ENCODE measurements at places on chromosomes 16 and 17.

- no peak for DNase-seq
These were observed 29.9 kb downstream of the NKD1 start for GRCh38 chr16:50578137-50578536.

DNA sequence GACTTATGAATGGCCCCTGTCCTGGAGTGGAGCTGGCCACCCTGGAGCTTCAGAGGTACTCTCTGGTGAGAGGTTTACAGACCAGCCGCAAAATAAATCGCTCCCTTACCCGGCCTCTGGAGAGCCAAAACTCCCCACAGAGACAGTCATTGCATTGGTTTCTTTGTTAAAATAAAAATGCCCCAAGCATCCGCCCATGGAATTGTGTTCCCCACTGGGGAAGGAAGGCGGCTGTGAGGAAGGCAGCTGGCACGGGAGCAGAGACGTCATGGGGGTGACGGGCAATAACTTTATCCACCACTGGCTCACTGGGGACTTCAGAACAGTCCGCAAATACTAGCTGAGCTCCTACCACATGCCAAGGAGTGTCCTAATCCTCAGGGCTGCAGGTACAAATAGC is 266.2 kb upstream of the FOXF1 start:
- no peak for DNase-seq

DNA sequence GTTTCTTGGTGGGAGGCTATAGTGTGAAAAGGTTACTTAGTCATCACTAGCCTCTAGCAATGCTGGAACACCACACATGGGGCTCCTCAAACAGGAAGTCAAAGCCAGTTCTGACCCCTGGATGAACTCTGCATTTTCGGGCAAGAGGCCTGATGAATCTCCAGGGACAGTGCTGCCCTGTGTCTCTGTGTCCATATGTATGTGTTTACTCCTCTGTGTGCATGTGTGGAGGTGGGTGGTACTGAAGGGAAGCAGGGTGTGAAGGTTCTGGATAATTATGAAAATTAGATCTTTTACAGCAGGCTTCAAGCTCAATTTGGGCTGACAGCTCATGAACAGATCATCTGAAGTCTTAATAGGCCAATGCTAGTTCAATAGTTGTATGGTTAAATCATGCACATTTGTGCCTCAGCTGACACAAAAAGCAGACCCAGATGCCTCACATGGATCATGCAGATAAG is 133.6 kb downstream of the SNX11 start:
- no peak for DNase-seq

DNA sequence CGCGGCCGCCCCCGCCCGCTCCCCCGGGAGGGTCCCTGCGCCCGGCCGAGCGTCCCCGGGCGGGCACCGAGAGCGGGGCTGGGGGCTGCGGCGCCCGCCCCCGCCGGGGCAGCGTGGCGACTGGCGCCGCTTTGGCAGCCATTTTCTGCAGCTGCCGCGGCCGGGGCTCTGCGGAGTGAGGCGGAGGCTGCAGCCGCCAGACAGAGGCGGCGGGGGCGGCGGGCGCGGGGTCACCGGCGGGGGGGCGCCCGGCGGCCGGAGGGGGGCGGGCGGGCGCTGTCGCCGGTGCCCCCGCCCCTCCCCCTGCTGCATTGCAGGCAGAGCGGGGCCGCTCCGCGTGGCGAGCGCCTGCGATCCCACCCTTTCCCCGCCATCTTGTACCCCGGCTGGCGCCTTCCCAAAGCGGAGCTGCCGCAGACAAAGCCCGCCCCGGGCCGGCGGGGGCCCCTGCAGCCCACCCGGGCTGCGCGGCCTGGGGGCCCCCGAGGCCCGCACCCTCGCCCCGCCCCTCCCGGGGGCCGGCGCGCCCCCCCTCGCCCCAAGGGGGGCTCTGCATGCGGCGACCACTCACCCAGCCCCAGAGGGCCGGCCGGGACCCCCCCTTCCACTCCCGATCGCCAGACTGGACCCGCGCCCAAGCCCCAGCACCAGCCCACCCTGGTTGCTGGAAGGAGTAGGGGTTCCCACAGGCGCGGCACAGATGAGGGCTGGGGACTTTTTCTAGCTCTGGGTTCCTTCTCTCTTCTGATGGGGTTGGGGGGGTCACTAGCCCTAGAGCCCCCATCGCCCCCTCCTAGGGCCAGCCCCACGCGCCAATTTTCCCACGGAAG is 16.6 kb upstream of the CBX8 start:
- no peak for DNase-seq

DNA sequence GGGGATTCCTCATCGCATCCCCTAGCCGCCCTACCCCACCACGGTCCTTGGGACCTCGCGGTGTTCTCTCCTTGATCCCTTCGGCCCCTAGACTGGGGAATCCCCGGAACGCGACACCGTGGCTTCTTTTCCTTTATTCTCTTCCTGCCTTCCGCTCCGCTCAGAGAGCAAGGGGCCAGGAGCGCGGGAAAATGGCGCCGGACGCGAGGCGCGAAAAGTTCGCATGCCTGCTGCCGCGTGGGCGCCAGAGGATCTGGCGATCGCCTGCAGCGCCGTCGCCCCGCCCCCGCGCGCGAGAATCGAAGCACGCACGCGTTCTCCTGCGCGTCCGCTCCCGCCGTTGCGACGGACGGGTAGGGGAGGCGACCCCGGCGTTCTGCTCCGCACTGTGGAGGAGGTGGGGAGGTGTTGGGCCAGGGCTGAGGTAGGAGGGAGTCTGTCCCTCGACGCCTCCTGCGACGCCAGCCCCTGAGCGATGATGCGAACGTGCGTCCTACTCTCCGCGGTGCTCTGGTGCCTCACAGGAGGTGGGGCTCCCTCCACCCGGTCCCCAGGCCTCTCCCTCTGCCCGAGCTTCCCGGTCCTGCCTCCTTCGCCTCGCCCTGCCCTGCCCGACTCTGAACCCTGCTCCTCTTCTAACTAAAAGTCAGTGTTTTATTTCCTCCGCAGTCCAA is at the start of gene ZPBP2:
Gene ZPBP2, plus strand, starts transcription at position 323 of the 674 bp plus-strand sequence. Its CDS starts 153 bp downstream, at position 476.
- peak; percentile 34 for DNase-seq

GRCh38 chr17:77503916-77504651 is 363.3 kb downstream of the SEC14L1 start:
- no peak for DNase-seq

GRCh38 chr17:72344613-72345012 is 223.8 kb downstream of the SOX9 start:
- DNase-seq: no peak

DNA sequence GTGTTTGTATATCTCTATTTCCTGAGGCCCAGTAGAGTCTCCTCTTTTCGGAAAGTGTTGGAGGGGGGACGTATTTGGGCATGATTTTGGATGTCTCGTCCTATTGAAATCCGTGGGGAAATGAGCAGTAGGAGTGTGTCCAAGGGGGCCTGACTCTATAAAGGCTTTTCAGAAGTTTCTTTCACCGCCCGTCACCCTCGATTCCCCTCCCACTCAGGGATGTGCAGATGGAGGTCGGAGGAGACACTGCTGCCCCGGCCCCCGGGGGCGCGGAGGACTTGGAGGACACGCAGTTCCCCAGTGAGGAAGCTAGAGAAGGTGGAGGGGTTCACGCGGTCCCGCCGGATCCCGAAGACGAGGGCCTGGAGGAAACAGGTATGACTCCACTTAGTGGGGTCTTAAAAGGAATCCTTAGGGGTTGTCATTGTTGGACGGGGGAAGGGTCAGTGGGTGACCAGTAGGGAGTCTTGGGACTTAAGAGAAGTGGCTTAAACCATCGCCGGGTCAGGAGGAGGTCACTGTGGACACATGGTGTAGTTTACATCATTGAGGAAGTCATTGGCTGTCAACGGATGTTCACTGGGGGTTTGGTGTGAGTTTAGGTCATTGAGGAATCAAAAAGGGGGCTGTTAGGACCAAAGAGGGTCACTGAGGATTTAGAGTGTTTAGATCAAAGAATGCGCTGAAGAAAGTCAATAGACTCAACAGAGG is 424 bp downstream of the MON1B start:
- peak; percentile 21 for DNase-seq

- no peak for DNase-seq
These were observed 100.9 kb downstream of the GRIN2A start for GRCh38 chr16:10081201-10081940.

GRCh38 chr17:20206068-20206467 is 196.9 kb downstream of the SPECC1 start:
- DNase-seq: peak; percentile 21

Measured in activated T-cell treated with anti-CD3 and anti-CD28 coated beads for 4 hours (primary cell).